Cortex of kidney (tissue), 1 donor: ENCODE measurements at places on chromosomes 5 and 9.

GRCh38 chr5:74765201-74765600, 1.7 kb downstream of the GFM2 start:
- DNase-seq = no peak

DNA sequence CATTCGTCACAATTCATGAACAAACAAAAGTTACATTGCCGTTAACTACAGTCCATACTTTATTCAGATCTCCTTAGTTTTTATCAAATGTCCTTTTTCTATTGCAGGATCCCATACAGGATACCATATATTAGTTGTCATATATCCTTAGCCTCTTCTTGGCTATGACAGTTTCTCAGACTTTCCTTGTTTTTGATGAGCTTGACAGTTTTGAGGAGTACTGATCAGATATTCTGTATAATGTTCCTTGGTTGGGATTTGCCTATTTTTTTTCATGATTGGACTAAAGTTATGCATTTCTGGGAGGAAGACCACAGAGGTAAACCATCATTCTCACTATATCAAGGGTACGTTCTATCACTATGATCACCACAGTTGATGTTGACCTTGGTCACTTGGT, 1627.4 kb upstream of the C9orf72 start:
- no peak for DNase-seq

DNA sequence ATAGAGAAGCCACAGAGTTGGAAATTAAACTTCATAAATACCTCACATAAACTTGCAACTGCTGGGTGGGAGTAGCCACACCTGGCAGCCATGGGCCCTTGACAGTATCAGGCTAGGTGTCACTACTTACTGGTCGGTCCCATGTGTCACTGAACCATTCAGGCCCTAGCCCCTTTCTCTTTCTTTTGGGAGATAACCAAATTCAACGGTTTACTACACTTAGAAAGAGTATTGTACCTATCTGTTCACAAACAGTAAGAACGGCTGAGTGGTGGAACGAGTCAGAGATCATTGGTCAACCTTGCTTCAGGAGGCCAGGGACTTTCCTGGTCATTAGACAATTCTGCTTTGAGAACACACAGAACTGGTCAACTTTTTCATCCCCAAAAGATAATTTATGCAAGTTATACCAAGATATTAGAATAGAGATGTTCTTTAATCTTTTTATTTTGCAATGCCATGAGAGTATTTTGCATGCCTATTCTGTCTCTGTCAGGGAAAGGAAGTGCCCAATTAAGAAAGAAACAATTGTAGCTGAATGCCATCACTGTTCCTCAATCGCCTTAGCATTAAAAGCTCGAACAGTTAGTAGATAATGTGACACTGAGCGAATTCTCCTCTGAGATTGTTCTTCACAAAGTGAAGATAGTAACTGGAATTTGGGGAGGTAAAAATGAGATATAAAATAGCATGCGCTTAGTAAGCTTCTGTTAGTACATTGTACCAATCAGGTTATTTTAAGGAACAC, 50.9 kb downstream of the GOLPH3 start:
- DNase-seq = no peak

DNA sequence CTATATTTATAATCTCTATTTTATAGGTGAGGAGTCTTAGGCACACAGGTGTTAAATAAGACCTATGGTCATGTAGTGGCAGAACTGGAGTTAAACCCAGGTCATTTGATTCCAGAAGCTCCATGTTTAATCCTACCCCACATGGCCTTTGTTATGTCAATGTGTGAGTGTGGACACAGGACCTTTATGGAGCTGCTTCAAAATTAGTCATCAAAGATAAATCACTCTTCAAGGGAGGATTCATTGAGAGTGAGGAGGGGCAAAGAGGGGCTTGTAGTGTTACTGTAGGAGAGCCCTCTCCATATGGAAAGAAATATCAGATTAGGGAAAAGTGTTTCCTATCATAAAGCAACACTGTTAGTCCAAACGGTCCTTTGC, 74.6 kb upstream of the ARRDC3 start:
- DNase-seq = no peak

DNA sequence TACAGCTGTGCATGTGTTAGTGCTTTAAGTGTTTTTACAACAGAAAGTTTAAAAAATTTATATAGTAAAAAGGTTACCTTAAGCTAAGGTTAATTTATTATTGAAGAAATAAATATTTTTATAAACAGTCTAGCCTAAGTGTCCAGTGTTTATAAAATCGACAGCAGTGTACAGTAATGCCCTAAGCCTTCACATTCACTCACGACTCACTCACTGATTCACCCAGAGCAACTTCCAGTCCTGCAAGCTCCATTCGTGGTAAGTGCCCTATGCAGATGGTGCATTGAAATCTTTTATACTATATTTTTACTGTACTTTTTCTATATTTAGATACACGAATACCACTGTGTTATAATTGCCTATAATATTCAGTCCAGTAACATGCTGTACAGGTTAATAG, 159.1 kb downstream of the ROR2 start:
- DNase-seq = no peak

DNA sequence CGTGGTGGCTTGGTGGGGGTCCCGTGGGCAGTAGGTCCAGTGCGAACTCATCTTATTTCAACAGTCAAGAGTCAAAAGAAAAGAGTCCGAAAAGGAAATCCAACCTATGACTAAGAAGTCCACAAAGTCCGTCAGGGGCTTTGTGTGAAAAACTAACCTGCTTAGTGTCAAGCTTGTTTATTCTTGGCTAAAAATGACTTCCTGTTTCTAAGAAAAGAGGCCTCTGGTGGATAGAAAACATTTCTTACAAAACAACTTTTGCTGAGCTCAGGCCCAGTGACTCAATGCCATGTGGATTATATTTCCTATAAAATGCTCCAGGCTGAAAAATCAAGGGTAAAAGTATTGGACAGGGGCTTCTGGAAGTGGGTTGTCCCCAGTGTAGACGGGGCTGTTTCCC, 105.9 kb downstream of the GADD45G start:
- no peak for DNase-seq

GRCh38 chr9:13993632-13994185, 320.2 kb downstream of the NFIB start:
- DNase-seq = no peak

GRCh38 chr5:5374009-5374715, 48.3 kb upstream of the ICE1 start:
- DNase-seq = no peak

GRCh38 chr5:19734776-19735175, 253.2 kb downstream of the CDH18 start:
- no peak for DNase-seq
